ENCODE measurements at places on chromosomes 2 and 18. TPM values are rescaled to one million over a fixed set of nuclear protein-coding genes. Genes with fewer than 3 reads are reported as not detected.
A peak's percentile ranks its signal among the peaks of the same experiment; 100 is the strongest.

GRCh38 chr2:150214626-150215025, 272.8 kb downstream of the RND3 start:
- H3K27ac ChIP-seq: no peak overlapping the region
- no peaks in the 10 kb centered on the region for H3K36me3 ChIP-seq
- no peak overlapping the region for H3K4me3 ChIP-seq

GRCh38 chr2:229586012-229586411, 128.3 kb downstream of the DNER start:
- H3K4me3 ChIP-seq: no peak overlapping the region
- no peak overlapping the region for H3K27ac ChIP-seq
- no peak for DNase-seq
- no peaks in the 10 kb centered on the region for H3K27me3 ChIP-seq
- no peaks in the 10 kb centered on the region for H3K36me3 ChIP-seq

- no peaks in the 10 kb centered on the region for H3K36me3 ChIP-seq
- no peak for DNase-seq
- no peak overlapping the region for H3K27ac ChIP-seq
- H3K27me3 ChIP-seq: no peaks in the 10 kb centered on the region
- peaks cover 13% of the 10 kb centered on the region for H3K4me1 ChIP-seq
Observed at GRCh38 chr2:9164112-9164608, 42.5 kb upstream of the ASAP2 start.

GRCh38 chr2:134253117-134253704, 661 bp upstream of the MGAT5 start:
- H3K4me3 ChIP-seq: no peak overlapping the region
- no peak for DNase-seq

DNA sequence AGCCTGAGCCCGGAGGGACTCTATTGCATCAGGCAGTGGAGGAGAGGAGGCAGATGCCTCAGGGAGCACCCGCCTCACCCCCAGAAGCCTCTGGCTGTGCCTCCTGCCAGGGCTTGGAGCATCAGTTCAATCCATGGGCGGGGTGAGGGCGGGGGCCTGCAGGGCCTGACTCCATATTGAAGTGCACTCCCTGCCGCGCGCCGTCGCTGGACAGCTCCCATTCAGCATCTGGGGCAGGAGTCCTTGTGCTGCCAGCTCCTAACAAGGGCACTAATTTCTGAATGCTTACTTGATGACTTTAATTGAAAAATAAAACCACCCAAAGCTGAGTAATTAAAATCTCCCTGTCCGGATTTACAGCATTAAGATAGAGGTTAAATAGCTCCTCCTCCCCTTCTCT, 23.8 kb downstream of the C1QL2 start:
- H3K4me1 ChIP-seq: no peaks in the 10 kb centered on the region
- no peaks in the 10 kb centered on the region for H3K27me3 ChIP-seq
- DNase-seq: no peak
- H3K36me3 ChIP-seq: no peaks in the 10 kb centered on the region

- no peak overlapping the region for H3K27ac ChIP-seq
- no peaks in the 10 kb centered on the region for H3K4me1 ChIP-seq
- H3K27me3 ChIP-seq: no peaks in the 10 kb centered on the region
Observed at GRCh38 chr2:108591163-108591562, 56.9 kb downstream of the LIMS1 start.

DNA sequence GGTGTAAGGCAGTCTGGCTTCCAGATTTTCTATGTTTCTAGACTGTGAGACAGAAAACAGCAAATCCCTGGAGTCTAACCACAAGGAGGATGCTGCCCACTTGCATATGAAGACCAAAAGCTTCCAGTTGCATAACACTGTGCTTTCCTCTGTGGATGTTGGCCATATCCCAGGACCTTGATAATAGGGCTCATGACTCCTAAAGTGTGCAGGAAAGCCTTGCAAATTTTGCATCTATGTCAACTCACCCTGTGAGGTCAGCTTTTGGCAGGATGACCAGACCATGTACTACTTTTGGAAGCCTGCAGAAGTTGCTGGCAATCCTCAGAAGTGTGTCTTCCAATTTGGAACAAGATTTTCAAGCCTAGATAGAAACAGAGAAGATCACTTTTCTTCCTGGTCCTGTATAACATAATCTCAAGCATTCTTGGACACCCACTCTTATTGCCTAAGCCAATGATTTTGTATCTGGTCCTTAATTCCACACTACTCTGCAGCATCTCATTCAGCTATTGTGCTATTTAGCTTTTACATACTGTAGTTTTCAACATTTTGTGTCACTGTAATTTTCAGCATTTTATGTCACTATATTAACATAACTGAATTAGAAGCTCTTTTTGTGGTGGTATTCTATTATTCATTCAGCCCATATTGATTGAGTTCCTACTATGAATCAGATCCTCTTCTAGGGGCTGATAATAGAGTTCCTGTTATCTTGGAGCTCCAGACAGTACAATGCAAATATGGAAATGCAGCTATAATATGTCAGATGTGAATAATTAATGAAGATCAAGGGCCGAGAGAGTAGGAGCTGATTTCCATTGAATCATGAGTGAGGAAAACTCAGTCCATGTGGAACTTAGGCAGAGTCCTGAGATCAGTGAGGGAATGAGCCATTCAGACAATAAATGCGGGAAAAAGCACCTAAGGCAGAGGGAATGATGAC, 85.3 kb upstream of the RAB27B start:
- peak; percentile 79 for DNase-seq
- no peaks in the 10 kb centered on the region for H3K36me3 ChIP-seq
- H3K4me1 ChIP-seq: peaks cover 8% of the 10 kb centered on the region
- H3K4me3 ChIP-seq: no peak overlapping the region
- no peaks in the 10 kb centered on the region for H3K27me3 ChIP-seq

- peaks cover 12% of the 10 kb centered on the region for H3K36me3 ChIP-seq
- no peak overlapping the region for H3K27ac ChIP-seq
- H3K4me3 ChIP-seq: no peak overlapping the region
- peaks cover 15% of the 10 kb centered on the region for H3K4me1 ChIP-seq
Observed at GRCh38 chr2:72895759-72896281, 8.6 kb downstream of the SPR start.

DNA sequence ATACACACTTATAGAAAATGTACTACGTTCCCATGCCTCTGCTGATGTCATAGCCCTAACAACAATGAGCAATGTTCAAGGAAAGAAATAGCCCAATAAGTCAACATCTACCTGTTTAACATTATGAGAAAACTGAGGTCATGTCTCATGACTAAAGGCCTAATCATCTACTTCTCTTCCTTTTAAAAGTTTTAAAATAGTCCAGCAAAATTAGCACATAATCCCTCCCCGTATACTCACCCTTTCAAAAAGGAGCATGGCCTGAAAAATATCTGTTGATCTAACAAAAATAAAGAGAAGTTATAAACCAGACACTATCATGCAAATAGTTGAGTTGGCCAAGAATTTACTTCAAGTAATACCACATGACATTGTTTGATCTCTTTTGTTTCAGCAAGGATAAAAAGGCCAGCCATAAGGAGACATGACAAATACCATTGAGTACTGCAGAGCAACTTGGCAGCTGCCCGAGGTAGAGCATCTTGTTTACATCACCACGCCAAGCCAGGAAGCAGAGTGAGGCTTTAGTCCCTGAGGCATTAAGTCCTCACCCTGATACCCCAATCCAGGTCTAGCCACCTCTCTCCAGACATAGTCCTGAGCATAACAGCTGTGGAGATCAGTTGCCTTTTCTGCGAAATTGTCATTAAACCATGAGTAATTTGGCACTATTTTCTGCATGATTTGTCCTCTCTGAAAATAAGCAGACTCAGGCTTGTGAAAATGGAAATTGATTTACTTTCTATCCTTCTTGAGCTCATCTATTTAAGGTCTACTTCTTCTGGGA, 137.4 kb upstream of the ETAA1 start:
- H3K4me3 ChIP-seq: no peak overlapping the region
- H3K36me3 ChIP-seq: no peaks in the 10 kb centered on the region
- H3K4me1 ChIP-seq: no peaks in the 10 kb centered on the region
- no peak for DNase-seq

DNA sequence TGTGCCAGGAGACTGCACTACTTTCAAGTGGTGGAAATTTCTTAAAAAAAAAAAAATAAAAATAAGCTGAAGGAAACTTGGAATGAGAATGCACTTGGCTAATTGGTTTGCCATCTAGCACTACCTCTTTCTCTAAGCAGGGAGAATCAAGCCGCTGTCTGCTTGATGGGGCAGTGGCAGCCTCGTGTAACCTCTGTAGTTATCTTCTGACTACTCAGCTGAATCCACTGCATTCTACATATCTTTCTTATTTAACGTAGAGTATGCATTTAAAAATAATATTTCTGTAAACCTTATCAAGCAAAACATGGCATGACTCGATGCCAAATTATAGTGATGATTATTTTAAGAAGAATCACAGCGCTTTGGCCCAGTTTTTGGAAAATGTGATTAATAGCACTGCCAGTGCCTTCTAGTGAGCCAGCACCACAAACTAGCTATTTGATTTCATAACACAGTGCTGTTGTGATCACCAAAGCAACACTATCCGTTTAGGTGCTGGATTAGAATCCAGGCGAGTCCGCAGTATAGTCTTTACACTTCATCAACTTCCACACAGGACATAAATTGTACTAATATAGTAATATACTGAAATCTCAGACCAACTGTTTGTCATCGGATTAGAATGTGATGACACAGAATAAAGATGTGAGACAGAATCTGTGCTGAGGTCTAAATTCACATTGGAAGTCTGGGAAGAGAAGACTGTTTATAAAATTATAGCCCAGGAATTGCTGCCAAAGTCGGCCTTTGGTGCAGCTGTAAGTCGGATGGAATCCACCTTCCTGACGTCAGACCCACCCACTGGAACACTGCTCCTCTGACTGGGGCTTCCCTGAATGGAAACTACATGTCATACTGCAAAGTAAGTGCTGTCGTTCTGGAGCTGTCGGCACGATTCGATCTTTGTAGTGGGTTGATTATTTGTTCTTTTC, 136.5 kb upstream of the ETAA1 start:
- H3K4me3 ChIP-seq: no peak overlapping the region
- no peaks in the 10 kb centered on the region for H3K36me3 ChIP-seq
- H3K4me1 ChIP-seq: no peaks in the 10 kb centered on the region
- H3K27me3 ChIP-seq: no peaks in the 10 kb centered on the region

- H3K27ac ChIP-seq: no peak overlapping the region
- H3K4me1 ChIP-seq: no peaks in the 10 kb centered on the region
- peaks cover 19% of the 10 kb centered on the region for H3K27me3 ChIP-seq
- no peak for DNase-seq
- H3K36me3 ChIP-seq: no peaks in the 10 kb centered on the region
Observed at GRCh38 chr2:289362-290089, 1.6 kb upstream of the ALKAL2 start.

DNA sequence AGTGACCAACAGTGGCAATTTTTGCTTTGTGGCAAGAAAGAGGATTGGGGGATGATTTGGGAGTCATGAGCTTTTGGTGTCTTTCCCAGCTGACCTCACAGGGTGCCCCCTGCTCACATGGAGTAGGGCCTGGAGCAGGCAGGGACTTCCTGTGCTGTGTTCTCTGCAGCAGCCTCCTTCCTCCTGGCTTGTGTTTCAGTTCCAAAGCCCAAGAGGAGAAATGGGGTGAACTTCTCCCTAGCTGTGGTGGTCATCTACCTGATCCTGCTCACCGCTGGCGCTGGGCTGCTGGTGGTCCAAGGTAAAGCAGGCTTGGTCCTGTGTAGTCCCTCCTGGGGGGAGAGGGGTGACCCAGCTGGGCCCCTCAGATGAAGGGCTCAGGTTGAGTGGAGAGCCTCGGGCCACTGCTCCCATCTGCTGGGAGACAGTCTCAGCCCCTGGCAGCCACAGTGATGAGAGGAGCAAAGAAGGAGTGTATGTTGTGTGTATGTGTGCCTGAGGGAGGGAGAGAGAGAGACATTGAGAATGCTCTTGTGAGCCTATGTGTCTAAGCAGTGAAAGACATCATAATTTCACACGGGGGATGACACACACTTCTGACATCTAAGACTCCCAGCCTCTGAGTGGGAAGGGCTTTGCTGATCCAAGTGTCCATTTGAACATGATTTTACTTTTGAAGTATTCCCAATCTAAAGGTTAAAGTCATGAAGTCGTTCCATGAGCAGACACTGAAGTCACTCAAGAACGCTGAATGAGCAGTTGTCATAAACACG, 27.2 kb downstream of the MARCO start:
- no peak for DNase-seq
- H3K27me3 ChIP-seq: no peaks in the 10 kb centered on the region
- H3K4me1 ChIP-seq: no peaks in the 10 kb centered on the region
- H3K36me3 ChIP-seq: no peaks in the 10 kb centered on the region

- H3K4me1 ChIP-seq: no peaks in the 10 kb centered on the region
- no peak overlapping the region for H3K4me3 ChIP-seq
- no peak overlapping the region for H3K27ac ChIP-seq
- no peaks in the 10 kb centered on the region for H3K36me3 ChIP-seq
Observed at GRCh38 chr18:11290786-11291185, 141.4 kb upstream of the PIEZO2 start.

- H3K27me3 ChIP-seq: no peaks in the 10 kb centered on the region
- no peak overlapping the region for H3K4me3 ChIP-seq
- no peak overlapping the region for H3K27ac ChIP-seq
- DNase-seq: peak; percentile 59
Observed at GRCh38 chr2:85851253-85852151, 37.3 kb downstream of the ST3GAL5 start.

DNA sequence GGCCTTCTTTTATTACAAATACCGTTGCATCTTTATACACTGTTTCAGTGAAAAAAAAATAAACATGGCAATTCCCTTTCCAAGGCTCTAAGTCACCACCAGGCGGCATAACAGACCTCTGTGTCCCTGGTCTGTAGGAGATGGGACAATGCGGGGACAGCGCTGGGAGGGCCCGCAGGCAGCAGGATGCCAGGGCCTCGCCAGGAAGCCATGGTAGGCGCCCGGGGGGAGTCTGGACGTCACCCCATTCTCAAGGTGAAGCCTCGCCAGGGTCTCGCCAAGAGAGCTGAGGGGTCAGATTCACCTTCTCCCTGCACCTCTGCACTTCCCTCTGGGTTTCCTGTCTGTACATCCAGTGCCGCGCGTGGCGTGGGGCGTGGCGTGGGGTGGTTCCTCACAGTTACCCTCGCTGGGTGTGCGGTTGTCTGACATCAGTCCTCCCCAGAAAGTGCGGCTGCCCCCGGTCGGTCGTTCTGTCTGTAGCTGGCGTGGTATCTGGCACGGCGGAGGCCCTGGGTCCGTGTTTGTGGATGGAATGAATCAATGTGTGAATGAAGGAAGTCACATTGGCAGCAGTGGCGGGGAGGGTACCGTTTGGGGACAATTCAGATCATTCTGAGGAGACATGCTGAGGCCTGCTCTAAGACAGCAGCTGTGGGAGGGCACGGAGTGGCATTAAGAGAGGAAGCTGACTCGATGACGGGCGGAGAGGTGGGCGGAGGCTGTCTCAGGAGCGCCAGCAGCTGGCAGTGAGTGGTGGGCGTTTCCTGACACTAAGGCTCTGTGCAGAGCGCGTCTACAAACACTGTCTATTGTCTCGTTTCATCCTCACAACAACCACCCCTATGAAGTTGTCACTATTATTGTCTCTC, 46.0 kb downstream of the LRRFIP1 start:
- H3K36me3 ChIP-seq: no peaks in the 10 kb centered on the region
- H3K27me3 ChIP-seq: no peaks in the 10 kb centered on the region
- H3K27ac ChIP-seq: peak overlapping the region; percentile 85
- H3K4me3 ChIP-seq: peak overlapping the region; percentile 26
- H3K4me1 ChIP-seq: peaks cover 89% of the 10 kb centered on the region

GRCh38 chr18:9760641-9761040, 52.5 kb downstream of the RAB31 start:
- no peak for DNase-seq
- H3K36me3 ChIP-seq: no peaks in the 10 kb centered on the region
- H3K4me1 ChIP-seq: no peaks in the 10 kb centered on the region
- no peak overlapping the region for H3K4me3 ChIP-seq

GRCh38 chr2:236657801-236658200, 88.2 kb downstream of the ACKR3 start:
- H3K36me3 ChIP-seq: no peaks in the 10 kb centered on the region
- no peak overlapping the region for H3K4me3 ChIP-seq
- H3K27me3 ChIP-seq: no peaks in the 10 kb centered on the region
- no peak overlapping the region for H3K27ac ChIP-seq
- peak; percentile 48 for DNase-seq

The RBM44 gene
- 0.55 TPM for total RNA-seq

The GULP1 gene
- 10.5 TPM for total RNA-seq
